ENCODE measurements at places on chromosomes 16 and 17.

DNA sequence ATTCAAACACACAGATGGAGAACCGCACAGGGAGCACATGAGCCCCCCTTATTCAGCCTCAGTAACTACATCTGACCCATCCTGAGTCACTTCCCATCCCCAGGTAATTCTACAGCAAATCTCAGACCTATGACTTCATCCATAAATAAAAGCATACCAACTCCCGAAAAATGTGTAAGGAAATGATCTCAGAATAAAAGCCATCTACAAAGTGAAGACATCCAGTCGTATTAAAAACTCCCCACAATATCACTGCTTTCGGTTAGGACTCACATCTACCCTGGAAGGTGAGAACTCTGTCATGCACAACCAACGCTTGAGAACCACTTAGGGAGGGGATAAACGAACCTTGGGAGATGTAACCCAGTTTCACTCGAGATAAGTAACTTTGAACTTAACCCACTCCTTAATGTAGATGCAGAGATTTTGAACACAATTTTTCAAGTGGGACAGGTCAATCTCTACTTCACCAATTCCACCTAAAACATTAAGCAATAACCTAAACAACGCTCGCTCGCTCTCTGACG, 1.3 kb downstream of the USP36 start:
- no peak for DNase-seq

DNA sequence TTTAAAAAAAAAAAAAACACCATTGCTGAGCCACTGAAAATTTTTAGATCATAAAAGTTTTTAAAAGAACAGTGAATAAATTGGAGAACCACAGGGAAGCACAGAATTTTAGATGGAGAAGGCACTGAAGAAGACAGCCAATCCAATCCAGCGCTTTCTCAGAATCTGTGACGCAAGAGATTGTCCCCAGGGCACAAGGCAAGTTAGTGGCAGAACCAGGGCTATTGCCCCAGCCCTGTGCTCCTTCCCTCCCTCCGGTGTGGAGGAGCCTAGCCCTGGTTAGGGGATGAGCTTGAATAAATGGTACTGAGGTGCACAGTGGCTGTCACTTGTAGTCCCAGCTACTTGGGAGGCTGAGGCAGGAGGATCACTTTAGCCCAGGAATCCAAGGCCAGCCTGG, 108.3 kb downstream of the ZNF423 start:
- no peak for DNase-seq

DNA sequence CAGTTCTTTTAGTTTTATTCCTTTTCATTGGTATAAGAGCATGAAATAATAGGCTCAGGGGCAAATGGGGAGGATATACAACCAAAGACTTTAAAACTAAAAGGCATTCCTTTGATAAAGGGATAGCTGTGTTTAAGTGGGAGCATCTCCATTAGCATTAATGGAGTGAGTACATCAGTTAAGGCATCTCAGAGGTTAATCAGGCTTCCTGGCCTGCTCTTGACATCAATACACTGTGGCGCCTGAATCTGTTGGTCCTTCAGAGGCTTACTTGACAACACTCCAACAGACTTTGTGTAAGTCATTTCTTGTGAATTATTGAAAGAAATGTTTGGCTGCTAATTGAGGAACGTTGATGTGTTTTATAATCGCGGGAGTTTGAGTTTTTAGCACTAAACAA, 230.7 kb downstream of the BCAS3 start:
- DNase-seq: no peak

DNA sequence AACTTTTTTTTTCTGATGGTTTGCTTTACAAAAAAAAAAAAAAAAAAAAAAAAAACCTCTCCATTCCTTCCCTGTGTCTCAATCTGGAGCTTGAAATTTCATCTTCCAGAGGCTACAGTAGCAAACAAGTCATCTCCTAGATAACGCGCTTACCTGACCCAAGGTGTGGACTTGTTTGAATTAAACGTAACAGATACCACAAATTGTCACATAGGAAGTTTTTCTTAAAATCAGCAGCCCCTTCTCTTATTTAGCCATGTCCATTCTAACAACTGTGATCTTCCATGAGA, 2.0 kb downstream of the STAT5B start:
- DNase-seq: no peak

DNA sequence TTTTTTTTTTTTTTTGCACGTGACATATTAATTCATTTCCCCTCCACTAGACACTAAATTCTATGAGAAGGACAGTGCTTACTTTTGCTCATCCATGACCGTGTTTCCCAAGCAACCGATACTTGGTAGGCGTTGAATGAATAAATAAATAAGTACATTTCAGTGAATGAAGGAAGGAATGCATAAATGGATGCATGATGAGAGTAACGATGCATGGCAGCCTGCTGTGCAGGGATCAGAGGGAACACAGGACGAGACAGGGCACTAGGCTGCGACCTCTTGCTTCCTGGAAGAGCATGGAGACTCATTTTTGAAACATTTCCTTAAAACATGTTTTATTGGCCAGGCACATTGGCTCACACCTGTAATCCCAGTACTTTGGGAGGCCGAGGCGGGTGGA, 84.2 kb downstream of the UTP18 start:
- DNase-seq: no peak

- no peak for DNase-seq
Observed at GRCh38 chr16:23874613-23875294, 39.0 kb downstream of the PRKCB start.

DNA sequence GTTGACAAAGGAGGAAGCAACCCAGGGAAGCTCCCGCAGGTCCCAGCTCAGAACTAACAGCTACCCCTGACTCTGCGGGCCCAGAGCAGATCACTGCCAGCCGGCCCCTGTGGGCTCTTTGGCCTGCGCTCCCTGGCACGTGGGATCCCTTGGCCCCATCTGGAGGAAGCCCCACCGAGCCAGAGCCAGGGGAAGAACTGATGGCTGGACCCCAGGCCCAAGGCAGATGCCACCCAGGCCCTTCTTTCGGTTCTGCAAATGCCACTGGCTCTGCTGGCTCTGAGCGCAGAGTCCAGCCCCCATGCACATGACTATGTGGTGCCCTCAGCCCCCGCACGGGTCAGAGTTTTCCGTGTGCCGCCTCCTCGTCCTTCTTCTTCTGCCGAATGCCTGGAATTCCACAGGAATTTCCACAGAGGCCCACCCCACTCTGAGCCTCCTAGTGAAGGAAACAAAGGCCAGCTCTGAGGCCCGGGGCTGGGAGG, 35.8 kb upstream of the SNN start:
- DNase-seq: no peak
